Putamen (tissue), 1 donor: ENCODE measurements at places on chromosomes 2 and 18.

DNA sequence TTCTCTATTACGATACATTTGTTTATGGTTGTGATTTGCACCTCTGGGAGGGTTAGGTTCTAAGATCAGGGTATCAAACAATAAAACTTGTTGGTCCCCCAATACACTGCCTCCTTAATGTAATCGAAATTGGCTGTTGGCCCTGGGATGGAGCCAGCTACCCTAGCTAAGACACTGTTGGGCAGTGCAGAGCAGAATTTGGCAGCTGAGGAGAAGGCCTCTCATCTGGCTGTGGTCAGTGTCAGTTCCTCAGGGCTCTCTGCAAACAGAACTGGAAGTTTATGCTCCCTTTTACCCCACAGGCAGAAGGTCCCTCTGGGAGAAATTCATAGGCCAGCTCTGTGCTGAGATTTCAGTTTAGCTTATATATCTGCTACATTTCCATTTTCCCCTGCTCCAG, 8.6 kb upstream of the HAAO start:
- no peak for DNase-seq

- DNase-seq: no peak
Observed at GRCh38 chr2:24720310-24720709, 72.9 kb downstream of the PTRHD1 start.

- no peak for DNase-seq
Observed at GRCh38 chr2:8357738-8358518, 323.9 kb upstream of the ID2 start.

GRCh38 chr2:11584525-11585056, 50.7 kb downstream of the GREB1 start:
- no peak for DNase-seq

- DNase-seq: no peak
Observed at GRCh38 chr2:176083796-176084261, at the start of gene EVX2. Gene EVX2 (minus strand): TSS chr2:176083962. CDS start chr2:176083776, 186 bp downstream.

DNA sequence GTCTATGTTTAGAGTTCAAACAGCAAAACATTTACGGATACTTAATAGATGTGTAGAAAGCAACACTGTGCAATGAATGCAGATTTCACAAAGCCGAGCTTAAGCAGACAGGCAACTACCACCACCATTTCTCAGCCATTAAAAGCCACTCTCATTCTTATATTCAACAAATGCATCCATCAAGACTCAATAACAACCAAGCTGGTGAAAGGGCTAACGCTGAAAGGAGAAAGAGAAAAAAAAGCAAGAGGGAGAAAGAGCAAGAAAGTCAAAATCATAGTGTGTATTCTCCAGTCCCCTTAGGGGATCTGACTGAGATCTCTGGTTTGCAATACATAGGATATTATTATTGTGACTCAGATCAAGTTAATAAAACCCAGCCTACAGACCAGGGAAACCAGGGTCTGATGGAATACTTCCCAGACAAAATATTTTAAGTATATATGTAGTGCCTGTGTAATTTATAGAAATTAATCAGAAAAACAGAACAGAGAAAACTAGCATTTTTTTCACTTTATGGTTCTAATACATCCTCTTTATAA, 14.1 kb downstream of the SATB2 start:
- DNase-seq: no peak

DNA sequence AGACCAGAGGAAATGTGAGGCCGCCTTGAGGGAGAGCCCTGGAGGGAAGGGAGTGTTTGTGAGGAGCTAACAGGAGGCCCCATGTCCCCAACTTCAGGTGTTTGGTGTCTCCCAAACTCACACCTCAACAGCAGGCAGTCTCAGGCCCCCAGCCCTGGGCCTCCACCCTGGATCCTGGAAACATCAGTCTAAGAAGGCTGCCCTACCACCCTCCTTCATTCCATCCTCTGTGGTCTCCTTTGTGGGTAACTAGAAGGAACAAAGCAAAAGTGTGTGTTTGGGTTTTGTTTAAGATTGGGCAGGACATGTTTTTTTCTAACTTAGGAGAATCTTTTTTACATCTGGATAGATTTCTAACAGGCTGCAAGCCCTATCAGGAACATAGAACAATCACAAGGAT, 404.3 kb downstream of the BCL11A start:
- no peak for DNase-seq

DNA sequence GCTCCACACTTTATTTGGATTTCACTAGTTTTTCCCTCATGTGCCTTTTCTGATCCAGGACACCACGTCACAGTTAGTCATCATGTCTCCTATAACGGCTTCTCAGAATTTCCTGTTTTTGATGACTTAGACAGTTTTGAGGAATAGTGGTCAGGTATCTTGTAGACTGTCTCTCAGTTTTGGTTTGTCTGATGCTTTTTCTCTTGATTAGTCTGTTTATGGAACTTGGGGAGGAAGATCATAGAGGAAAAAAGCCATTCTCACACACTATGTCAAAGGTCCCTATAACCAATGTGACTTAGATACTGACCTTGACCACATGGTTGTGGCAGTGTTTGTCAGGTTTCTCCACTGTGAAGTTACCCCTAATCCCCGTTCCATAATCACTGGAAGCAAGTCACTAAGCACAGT, 89.0 kb downstream of the RAPH1 start:
- DNase-seq: no peak

GRCh38 chr2:188668017-188668680, 306.0 kb upstream of the COL3A1 start:
- DNase-seq: no peak
